ENCODE measurements at places on chromosomes 16 and 17.

DNA sequence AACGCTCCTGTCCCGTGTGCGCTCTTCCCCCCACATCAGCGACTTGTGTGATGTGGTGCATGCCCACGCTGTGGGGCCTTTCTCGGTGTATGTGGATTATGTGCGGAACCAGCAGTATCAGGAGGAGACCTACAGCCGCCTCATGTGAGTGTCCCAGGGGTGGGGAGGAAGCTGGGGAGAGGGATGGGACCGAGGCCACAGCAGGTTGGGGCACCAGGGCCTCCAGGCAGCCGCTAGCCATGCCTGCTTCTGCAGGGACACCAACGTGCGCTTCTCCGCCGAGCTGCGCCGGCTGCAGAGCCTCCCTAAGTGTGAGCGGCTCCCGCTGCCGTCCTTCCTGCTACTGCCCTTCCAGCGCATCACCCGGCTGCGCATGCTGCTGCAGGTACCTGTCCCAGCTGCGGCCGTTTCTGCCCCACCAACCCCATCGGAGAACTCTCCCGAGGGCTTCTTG is 5.8 kb downstream of the ARHGEF15 start:
- DNase-seq, result no peak

DNA sequence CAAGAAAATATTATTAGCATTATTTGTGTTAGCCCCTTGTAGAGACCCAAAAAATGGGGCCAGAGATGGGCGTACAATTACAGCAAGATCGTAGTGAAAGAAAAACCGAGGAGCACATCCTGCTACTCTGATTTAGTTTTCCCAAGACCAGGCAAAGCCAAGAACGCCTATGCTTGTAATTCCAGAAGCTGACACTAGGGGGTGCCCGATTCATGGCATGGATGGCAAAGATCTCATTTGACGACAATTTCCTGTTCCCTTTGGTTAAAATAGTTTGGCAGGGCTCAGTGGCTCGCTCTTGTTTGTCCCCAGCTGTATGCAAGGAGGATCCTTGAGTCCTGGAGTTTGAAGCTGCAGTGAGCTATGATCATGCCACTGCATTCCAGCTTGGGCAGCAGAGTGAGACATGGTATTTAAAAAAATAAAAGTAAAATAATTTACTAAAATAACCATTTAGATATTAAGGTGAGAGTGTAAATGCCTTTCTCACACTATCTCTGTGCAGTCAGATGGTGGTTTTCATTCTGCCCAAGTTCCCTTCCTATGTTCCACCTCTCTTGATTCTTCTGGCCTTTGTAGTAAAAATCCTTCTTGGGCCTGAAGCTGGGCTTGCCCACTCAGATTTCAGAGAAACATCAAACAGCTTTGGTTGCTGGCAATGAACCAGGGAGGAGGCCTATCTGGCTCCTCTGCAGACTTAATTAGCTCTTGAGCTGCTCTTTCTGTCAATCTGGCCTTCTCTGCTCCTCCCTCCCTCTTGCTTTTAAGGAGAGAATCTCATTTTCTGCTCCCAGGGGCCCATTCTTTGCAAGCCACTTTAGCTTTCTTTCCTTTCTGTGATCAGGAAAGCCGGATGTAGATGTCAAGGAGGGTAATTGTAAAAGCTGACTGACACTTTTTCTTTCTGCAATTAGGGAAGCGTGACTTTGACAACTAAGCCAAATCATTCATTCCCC is 31.2 kb downstream of the TMEM238L start:
- no peak for DNase-seq

DNA sequence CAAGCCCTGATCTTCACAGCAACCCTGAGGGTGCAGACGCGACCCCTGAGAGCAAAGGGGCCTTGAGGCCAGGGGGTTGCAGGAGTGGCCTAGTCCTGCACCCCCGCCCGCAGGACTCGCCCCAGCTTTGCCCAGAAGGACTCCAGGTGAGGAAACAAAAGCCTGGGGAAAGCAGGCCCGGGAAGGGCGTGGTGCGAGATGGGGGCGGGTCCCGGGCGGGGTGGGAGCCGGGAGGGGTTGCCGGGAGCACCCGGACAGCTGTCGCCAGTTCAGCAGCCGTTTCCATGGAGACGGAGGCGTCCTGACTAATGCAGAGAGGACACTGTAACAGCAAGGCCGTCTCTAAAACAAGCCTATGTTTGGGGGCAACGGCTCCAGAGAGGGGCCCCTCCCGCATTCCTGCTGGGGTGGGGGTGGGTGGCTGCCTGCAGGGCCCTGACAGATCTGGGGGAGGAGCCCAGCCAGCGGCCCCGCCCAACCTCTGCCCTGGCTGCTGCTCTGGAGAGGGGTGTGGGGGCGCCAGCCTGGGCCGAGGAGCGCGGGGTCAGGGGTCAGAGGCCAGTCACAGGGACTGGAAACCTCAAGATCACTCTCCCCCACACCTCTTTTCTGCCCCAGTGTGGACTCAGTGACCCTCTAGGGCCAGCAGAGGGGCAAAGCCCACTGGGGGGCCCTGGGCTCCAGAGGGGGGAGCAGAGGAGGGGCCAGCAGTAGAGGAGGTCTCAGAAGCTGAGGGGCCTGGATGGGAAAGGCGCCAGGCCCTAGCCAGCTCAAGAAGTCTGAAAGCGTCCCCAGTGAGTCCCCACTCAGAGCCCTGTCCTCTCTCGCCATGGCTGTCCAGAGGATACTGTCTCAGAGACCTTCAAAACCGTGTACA is 3.1 kb upstream of the TPPP3 start:
- DNase-seq, result peak; percentile 94

- no peak for DNase-seq
These were observed 87.5 kb downstream of the SOCS1 start for GRCh38 chr16:11168386-11169051.

- DNase-seq, result no peak
These were observed 20.1 kb downstream of the HBQ1 start for GRCh38 chr16:200388-200787.

DNA sequence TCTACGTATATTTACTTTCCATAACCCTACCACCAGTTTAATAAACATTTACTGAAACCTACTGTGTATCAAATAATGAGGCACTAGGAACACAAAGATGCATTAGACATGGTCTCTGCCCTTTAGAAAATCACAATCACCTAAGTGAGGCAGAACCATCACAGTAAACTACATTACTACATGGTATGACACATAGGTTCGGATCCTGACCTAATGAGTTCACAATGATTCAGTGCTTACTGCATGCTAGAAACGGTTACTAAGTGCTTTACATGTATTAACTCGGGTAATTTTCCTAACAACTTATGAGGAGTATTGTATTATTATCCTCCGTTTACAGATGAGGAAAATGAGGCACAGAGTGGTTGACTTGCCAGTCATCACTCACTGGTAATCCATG is 5.2 kb upstream of the SYNRG start:
- DNase-seq, result no peak

GRCh38 chr17:3482852-3483251 is 7.1 kb downstream of the ASPA start:
- no peak for DNase-seq

GRCh38 chr16:81852347-81852746 is 73.3 kb downstream of the PLCG2 start:
- no peak for DNase-seq

GRCh38 chr17:58531122-58531521 is 16.7 kb upstream of the MTMR4 start:
- no peak for DNase-seq

GRCh38 chr16:21523411-21524067 is 75.8 kb upstream of the METTL9 start:
- DNase-seq, result peak; percentile 24

- peak; percentile 46 for DNase-seq
These were observed at the start of gene CCL3 for GRCh38 chr17:36089888-36090836. Gene CCL3 (minus strand): TSS chr17:36090143. CDS start chr17:36090058, 85 bp downstream.

- no peak for DNase-seq
These were observed 22.1 kb downstream of the FCSK start for GRCh38 chr16:70476272-70477020.

DNA sequence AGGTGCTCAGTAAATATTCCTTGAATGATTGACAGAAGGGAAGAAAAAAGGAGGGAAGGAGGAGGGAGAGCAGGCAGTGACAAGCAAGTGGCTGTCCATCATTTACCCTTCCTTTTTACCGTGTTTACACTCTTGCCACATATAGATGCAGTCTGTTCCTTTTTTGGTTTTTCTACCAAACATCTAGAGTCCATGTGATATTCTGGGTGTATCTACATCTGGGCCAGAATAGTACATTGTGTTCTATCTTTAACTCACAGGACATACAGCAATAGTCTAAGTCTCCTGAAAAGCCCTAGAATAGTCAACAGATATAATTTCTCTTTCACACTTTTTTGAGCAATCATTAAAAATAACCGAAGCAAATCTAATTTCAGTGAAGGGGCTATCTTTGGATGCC is 33.5 kb downstream of the KCNJ2 start:
- DNase-seq, result no peak

DNA sequence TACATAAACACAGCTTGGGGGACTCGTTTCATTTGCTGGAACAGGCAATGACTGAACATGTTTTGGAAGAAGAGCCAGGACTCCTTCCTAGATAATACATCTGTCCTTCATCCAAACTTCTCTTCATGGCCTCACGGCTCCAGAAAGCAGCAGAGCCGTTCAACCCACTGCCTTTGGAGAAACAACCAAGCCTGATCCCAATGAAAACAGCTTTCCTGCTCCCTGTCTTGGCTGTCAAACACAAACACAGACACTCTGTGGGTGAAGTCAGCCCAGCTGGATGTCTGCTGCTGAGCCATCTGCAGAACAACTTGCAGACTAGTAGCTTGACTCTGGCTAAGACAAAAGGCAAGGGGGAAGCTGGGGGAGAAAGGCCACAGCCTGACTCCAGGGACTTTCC is 345.1 kb upstream of the PSMD7 start:
- DNase-seq, result peak; percentile 86

GRCh38 chr16:47778106-47778801 is 317.1 kb downstream of the PHKB start:
- DNase-seq, result no peak

DNA sequence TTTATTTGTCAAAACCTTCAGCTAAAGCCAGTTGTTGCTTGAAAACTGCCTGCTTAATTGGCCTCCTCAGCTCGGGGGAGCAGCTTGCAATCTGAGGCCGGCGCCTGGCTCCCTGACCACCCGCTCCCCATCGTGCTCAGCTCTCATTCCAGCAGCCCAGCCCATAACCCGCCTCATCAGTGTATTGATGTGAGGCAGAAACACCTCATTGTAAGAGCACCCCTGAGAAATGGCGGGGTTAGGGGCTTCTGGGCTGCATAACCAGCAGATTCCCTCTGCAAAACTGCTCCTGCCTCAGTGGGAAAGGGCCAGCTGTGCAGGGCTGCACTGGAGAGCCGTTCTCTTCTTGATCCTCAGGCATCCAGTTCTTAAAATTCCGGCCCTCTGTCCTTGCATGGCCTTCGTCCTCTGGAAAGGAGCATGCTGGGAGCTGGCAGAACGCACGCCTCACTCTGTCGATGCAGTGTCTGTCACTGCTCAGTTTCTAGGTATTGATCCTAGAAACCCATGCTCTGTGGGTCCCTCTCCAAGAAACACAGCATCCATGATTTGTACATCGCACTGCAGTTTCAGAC is 113.8 kb upstream of the CHMP6 start:
- DNase-seq, result peak; percentile 26

DNA sequence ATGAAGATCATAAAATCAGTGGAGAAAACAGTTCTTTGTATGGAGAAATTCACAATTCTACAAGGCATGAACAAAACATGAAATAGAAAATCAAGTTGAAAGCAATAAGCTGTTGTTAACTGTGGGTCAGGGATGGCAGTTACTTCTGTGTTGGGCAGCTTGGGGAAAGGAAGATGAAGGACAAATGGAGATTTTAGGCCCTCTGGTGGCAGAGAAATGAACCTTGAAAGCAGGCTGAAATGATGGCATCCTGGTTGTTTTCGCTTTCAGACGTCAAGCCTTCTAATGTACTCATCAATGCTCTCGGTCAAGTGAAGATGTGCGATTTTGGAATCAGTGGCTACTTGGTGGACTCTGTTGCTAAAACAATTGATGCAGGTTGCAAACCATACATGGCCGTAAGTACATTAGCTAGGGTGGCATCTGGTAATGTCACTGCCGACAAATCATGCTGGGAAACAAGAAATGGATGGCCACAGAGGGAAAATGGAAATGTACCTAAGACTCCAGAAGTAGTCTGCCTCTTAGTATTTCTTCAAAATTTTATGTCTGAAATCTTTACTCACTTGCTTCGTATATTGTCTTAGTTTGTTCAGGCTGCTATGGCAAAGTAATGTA is 108.9 kb downstream of the MAP2K6 start:
- peak; percentile 28 for DNase-seq

DNA sequence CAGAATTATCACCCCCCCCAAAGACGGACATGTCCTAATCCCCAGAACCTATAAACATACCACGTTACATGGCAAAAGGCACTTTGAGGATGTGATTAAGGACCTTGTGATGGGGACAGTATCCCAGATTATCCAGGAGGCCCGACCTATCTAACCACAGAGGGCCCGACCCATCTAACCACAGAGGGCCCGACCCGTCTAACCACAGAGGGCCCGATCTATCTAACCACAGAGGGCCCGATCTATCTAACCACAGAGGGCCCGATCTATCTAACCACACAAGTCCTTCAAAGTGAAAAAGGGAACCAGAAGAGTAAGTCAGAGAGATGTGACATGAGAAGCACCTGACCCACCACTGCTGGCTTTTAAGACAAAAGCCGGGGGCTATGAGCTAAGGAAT is 56.8 kb downstream of the ANKFY1 start:
- DNase-seq, result no peak

GRCh38 chr16:53370827-53371226 is 63.4 kb upstream of the RBL2 start:
- DNase-seq, result no peak

DNA sequence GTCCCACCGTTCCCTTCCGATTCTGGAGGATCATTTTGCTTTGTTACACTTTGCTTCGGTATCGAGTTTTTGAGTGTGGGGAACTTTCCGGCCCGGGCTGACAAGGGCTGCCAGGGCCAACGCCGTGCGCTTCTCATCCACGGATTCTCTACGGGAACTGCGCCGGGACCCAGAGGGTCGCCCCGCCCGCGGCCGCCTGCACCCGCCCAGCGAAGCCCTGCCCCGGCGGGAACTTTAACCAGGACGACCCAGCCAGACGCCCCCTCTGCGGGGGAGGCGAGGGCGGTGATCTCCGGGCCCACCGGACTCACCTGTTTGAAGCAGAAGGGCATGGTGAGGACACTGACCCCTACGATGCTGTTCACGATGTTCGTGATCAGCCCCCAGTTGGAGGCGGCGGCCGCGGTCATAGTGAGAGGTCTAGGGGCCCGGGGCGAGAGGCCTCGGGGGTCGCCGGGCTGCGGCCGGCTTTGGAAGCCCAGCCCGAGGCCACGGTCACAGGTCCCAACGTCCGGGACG is 536 bp downstream of the SLC38A10 start:
- DNase-seq, result no peak

- DNase-seq, result no peak
These were observed 29.5 kb upstream of the GSE1 start for GRCh38 chr16:85583491-85584181.
